ENCODE measurements at places on chromosomes 6 and 20. TPM values are rescaled to one million over a fixed set of nuclear protein-coding genes. Genes with fewer than 3 reads are reported as not detected.

DNA sequence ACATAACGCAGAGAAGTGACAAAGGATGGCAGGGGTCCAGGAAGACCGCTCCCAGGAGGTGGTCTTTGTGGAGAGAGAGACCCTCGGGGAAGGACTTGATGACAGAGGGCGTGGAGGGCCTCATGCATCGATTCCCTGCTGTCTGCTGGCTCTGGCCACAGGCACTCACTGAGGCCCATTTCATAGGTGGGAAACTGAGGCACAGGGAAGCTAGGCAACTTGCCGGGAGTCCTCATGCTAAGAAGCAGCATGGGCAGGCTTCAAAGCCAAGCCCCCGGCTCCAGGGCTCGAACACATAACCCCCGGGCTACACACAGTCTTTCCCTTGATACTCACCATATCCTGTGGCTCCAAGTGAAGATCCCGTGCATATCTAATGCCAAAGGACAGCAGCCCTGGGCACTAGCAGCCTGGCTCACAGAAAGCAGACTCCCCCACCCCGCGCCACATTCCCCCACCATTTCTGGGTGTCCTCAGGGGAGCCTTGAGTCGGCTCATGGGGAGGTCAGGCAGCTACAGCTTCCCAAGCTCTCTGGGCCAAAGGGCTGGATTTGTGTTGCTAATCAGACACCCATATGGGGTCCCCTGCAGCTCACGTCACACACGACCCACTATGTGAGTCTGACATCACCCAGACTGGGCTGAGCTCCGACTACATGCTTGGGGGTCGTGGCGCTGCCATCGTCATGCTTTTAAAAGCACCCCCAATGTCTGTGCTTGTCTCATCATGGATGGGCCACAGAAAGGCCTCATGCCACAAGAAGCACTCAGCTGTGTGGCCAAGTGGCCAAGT is 130.9 kb upstream of the PMEPA1 start:
- H3K4me3 ChIP-seq = no peak overlapping the region
- H3K36me3 ChIP-seq = no peaks in the 10 kb centered on the region
- no peaks in the 10 kb centered on the region for H3K27me3 ChIP-seq
- no peaks in the 10 kb centered on the region for H3K4me1 ChIP-seq
- no peak overlapping the region for H3K27ac ChIP-seq

DNA sequence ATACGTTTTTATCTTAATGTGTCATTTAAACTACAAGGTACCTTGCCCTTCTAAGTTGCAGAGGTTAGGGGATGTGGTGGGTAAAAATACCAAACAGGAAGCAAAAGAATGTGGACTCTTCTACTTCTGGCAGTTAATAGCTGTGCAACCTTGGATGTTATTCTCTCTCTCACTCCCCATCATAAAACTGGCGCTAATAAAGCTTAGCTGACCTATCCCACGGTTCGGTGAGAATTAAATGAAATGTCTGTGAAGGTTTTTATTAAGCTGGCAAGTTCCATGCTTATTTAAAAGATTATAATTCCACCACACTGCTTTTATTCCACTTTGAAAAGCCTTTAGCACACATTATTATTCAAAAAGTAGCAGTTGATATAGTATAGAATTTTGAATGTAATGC is 127.8 kb upstream of the SLC22A23 start:
- H3K27ac ChIP-seq = no peak overlapping the region
- no peaks in the 10 kb centered on the region for H3K27me3 ChIP-seq
- H3K36me3 ChIP-seq = no peaks in the 10 kb centered on the region
- no peak for DNase-seq
- no peaks in the 10 kb centered on the region for H3K4me1 ChIP-seq
- no peak overlapping the region for H3K4me3 ChIP-seq

The TSPO2 gene
- not detected for total RNA-seq

GRCh38 chr6:123263981-123264380 is 267.9 kb downstream of the CLVS2 start:
- no peak overlapping the region for H3K4me3 ChIP-seq
- H3K4me1 ChIP-seq = no peaks in the 10 kb centered on the region
- H3K27ac ChIP-seq = no peak overlapping the region

GRCh38 chr6:27230758-27231111 is 16.8 kb upstream of the PRSS16 start:
- no peaks in the 10 kb centered on the region for H3K4me1 ChIP-seq
- peak overlapping the region; percentile 86 for H3K4me3 ChIP-seq
- no peak overlapping the region for H3K27ac ChIP-seq
- no peaks in the 10 kb centered on the region for H3K27me3 ChIP-seq
- no peak for DNase-seq
- no peaks in the 10 kb centered on the region for H3K36me3 ChIP-seq

The SLC17A9 gene
- total RNA-seq = 19.9 TPM

- no peaks in the 10 kb centered on the region for H3K27me3 ChIP-seq
- DNase-seq = no peak
- H3K36me3 ChIP-seq = no peaks in the 10 kb centered on the region
- no peaks in the 10 kb centered on the region for H3K4me1 ChIP-seq
- H3K27ac ChIP-seq = no peak overlapping the region
Measured at GRCh38 chr6:45567879-45568278, 190.1 kb upstream of the SUPT3H start.

DNA sequence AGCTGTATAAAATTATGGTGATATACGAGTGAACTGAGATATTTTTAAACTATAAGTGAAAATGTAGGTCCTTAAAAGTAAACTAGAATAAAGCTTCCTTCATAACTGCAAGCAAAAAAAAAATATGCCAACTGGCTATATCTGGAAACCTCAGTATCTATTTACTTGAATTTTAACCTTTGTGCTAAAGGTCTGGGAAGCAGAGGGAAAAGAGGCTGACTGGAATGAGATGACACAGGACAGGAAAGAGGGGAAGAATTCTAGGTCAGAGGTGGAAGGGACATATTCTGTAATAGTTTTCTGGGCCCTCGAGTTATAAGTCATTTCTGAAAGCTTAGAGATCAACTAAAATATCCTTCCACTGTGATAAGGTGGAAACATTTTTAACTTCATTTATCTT is 46.8 kb downstream of the AIG1 start:
- no peak overlapping the region for H3K27ac ChIP-seq
- H3K4me1 ChIP-seq = no peaks in the 10 kb centered on the region
- no peak for DNase-seq
- H3K4me3 ChIP-seq = no peak overlapping the region
- no peaks in the 10 kb centered on the region for H3K27me3 ChIP-seq

The PLA2G7 gene
- 1.7 TPM for total RNA-seq

GRCh38 chr20:1375515-1375914 is 17.3 kb downstream of the FKBP1A start:
- H3K4me3 ChIP-seq = no peak overlapping the region
- H3K4me1 ChIP-seq = peaks cover 6% of the 10 kb centered on the region
- DNase-seq = no peak
- no peak overlapping the region for H3K27ac ChIP-seq

- H3K27me3 ChIP-seq = no peaks in the 10 kb centered on the region
- no peak overlapping the region for H3K4me3 ChIP-seq
- no peak overlapping the region for H3K27ac ChIP-seq
- no peak for DNase-seq
- peaks cover under 1% of the 10 kb centered on the region for H3K36me3 ChIP-seq
Measured at GRCh38 chr20:18031050-18031449, 26.7 kb downstream of the OVOL2 start.
